ENCODE measurements at places on chromosomes 7 and 10.

GRCh38 chr7:99109108-99110051 lies 34.5 kb downstream of the SMURF1 start:
- no peak for DNase-seq

DNA sequence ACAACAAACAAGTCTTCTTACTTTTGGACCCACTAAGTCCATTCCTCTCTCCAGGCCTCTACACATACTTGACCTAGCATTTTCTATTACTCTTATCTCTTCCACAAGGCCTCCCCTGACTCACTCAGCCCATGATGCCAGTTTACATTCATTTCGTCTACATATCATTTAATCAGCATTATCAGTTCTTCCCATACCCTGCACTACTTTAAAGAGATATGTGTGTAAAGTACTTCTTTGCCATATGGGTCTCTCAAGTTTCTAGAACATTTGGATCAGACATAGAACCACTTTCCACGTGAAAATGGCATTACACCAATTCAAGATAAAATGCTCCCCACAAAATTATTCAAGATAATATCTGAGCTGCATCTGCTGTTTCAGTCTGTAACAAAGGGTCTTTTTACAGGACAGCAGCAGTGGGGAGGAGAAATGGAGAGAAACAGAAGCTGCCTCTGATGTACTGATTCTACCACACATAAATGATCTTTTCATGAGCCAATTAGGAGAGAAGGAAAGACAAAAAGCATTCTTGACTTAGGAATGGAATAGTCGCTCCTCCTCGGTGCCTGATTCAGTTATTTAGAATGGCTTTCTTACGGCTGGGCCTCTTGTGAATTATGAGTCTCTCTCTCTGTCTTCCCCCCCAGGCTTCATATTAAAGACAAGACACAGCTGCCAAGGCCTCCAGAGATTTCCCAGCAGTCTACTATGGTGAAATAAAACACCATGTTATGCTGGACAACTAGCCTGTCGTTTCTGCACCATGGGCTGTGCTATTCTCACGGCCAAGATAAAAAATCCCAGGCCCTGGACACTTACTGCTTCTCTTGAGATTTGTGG lies 46.9 kb upstream of the SEPTIN7 start:
- DNase-seq, result no peak

- no peak for DNase-seq
Measured at GRCh38 chr7:135862586-135863340, 114.2 kb upstream of the FAM180A start.

DNA sequence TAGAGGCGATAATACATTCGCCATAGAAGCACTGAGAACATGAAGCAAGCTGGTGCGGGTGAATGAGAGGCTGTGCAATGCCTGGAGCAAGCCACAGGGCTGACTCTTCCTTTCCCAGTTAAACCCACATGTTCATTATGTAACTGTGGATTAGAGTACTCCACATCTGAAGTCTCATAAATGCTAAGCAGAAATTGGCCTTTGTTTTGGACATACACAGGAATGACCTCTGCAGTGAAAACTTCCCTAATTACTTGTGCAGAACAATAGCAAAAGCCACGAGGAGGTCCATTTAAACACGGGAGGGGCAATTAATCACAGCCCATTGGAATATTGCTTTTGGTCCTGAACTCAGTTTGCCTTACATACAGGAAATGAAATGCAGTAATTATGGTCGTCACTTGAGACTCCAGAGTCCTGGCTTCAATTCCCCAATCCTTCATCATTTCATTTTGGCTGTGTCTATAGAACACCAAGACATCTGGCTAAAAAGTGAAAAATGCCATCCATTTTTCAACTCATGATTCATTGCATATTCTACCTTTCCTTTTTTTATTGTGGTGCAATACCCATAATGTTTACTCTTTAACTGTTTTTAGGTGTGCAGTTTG lies 78.7 kb upstream of the CXCL12 start:
- no peak for DNase-seq

DNA sequence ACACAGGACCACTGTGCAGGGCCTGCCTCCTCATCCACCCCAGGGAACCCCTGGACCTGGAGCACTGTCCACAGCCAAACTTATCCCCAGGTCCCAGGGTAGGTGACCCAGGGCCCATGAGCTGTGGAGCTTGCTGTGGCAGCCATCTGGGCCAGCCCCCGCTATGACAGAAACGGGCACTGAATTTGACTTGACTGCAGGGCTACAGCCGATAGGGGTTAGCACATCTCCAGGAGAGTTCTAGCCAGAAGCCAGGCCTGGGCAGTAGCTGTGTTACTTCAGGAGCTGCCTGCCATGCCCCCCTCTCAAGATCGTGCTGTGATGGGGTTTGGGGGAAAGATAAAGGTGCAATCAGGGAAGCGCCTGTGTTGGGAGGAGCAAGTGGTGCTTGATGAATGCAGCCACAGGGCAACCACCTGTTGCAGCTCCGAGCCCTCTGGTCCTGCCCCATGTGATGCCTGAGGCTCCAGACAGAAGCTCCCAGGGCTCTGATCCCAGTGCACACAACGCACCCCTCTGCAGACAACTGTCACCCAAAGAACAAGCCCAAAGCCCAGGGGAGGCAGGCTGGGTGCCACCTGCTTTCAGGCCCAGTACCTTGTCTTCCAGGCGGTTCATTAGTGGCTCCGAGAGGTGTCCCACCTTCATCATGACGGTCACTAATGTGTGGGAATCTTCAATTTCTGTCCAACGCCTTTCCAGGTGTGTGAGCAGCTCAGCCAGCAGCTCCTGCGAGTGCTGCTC lies 6.5 kb downstream of the TBRG4 start:
- no peak for DNase-seq

- DNase-seq, result no peak
Measured at GRCh38 chr7:142134909-142135308, 23.4 kb downstream of the MGAM2 start.

DNA sequence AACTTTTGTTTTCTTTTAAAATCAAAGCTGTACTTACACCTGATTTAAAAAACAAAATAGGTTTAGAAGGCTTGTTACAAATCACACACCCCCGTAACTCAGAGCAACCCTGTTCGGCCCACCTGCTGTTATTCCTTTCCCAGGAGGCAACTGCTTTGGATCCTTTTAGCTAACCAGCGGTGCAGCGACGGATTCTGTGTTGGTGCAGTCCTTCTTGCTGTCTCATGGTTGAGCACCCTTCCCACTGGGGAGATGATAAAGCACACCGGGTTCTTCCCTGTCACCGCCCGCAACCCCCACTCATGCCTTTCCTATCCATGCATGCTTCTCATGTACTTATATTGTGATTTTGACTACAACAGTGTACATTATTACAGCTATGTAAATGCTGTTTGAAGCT lies 24.8 kb upstream of the MKI67 start:
- DNase-seq, result no peak

DNA sequence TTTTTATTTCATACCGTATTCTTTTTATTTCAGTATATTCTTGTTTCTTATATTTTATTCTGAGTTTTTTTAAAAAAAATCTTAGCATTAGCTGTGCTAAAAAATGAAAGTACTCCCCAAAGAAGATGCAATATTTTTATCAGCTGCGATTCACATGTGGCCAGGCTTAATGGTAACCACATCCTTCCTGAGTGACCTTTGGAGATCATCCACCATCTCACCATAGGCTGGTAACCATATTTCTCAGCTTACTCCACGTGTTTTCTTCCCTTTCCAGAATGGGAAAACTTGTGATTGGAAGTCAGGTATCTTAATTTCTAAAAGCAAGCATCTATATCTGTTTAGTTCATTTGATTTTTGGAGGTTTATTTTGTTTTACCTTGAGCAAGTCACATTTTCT lies 18.8 kb upstream of the LIPM start:
- no peak for DNase-seq

GRCh38 chr10:86215046-86215445 lies 151.5 kb downstream of the GRID1 start:
- no peak for DNase-seq

GRCh38 chr10:60778971-60779796 lies 906 bp downstream of the CDK1 start:
- DNase-seq, result no peak

DNA sequence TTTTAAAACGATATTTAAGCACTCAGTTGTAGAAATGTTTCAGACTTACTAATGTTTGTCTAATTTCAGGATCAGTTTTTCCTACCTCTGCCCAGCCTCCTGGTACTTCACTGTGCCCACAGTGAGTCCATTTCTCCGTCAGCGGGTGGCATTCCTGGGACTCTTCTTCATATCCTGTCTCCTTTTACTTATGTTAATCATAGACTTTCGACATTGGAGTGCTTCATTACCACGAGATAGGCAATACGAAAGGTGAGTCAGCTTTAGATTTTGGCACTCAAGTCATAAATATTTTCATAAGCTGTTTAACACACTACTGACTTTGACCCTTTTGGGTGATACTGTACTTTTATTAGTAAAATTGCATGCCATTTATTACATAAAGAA lies 2.1 kb downstream of the ENTPD7 start:
- no peak for DNase-seq

DNA sequence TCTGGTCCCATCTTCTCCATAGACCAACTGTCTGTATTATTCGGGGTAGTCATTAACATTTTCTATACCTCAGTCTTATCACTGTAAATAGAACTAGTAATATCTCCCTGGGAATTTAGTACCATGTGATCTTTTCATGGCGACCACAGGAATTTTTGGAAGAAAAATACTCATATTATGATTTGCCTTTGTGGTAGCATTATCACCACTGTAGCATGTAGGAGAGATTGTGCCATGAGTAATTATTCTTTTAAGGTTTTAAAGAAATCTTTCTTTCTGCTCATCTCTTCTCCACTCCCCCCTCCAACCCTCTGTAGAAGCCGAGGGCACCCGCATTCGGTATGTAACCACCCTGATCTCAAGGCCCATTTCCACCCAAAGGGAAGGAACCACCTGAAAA lies 25.0 kb downstream of the ZNF365 start:
- no peak for DNase-seq

DNA sequence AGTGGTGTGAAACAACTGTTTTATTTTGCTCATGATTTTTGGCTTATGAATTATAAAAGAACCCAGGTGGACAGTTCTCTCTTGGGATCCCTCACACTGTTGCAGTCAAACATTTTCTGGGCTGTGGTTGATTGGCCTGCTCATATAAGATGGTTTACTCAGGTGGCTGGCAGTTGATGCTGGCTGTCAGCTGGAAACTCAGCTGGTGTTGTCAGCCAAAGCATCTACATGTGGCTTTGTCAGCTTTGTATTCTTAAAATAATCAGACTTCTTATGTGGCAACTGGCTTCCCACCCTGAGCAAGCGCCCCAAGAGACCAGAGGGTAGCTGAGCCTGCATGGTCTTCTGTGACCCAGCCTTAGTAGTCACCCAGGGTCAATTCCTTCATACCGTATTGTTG lies 534.7 kb downstream of the NRG3 start:
- DNase-seq, result no peak

DNA sequence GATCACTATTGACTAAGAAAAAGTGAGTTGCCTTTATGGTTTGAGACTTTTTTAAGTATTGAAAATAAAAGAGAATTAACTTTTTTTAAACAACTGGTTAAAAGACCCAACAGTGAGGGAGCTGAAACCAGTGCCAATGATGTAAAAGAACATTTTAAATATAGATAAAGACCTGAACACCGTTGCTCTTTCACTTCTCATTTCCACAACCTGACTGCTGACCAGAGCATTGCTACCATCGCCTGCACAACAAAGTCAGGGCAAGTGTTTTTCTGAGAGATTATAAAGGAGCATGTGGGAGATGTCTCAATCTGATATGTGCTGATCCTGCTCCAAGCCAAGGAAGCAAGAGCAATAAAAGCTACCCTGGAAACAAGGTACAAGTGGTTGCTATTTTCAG lies 34.7 kb downstream of the IMMP2L start:
- no peak for DNase-seq

DNA sequence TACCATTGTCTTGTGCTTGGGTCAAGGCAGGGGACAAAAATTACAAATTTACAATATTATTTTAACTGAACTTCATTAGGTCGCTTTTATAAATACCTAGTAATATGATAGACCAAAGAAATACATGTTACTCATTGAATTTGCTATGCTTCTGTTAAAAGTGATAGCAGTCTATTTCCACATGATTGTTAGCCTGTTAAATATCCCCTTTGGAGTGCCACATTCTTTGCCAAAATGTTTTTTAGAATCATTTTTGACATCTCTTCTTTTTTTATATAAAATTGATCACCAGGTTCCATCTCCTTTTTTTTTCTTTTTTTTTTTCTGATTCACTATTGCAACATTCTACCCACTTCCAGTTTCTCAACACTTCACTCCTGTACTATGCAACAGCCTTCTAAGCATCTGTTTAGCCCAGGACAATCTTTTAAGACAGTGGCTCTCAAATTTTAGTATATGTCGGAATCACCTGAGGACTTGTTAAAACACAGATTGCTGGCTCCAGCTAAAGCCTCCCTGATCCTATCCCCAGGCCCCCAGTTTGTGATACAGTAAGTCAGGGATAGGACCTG lies 16.4 kb upstream of the NDUFA5 start:
- no peak for DNase-seq

GRCh38 chr7:70188901-70189650 lies 590.8 kb downstream of the AUTS2 start:
- no peak for DNase-seq

DNA sequence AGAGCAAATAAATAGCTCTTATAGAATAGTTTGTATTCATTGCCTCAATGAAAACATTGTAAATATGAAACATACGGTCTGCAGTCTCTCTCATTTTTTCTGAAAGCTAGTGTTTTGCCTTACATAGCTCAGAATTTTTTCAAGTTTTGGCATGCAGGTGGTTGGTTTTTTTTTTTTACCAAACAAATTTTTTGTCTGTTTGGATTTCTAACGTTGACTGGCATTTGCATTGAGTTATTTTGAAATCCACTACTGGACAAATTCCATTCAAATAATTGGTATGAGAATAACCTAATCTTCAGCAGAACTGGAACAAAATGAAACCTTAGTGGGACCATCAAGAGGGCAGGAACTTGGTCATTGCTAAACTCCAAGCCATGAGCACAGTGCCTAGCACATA lies 107.6 kb upstream of the SAMD8 start:
- no peak for DNase-seq

- no peak for DNase-seq
Measured at GRCh38 chr7:1842321-1843221, 172.5 kb downstream of the ELFN1 start.

- no peak for DNase-seq
Measured at GRCh38 chr7:135167365-135167917, 3.1 kb downstream of the CYREN start.

- DNase-seq, result no peak
Measured at GRCh38 chr7:129103561-129104324, 40.8 kb upstream of the TSPAN33 start.

DNA sequence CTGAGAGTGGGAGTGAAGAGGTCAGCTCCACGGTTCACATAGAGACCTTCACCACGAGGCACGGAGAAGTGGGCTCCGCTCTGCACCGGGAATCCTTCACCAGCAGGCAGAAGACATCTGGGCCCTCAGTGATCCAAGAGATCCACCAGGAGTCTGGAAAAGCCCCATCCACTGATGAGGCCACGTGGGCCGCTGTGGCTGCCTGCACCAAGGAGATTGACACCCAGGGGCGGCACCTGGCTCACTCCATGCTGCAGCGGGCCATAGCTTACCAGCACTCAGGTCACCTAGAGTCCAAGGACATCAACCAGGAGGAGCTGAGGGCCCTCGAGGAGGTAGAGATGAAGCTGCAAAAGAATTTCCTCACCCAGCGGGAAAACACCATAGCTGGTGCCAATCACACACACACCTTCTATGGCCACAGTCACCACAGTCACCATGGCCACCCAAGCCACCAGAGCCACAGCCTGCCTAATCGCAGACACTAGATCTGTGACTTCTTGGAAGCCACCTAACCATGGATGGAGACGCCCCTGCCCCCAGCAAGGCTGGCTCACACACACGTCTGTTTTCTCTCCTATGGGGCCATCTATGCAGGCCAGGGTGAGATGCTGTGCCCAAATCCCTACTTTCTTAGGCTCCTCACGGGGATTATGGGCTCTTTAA lies 694 bp downstream of the C10orf62 start:
- no peak for DNase-seq
